ENCODE measurements at places on chromosomes 5 and 9. TPM values are rescaled to one million over a fixed set of nuclear protein-coding genes. Genes with fewer than 3 reads are reported as not detected.

Gene VPS13A
- total RNA-seq, result 21.6 TPM

Gene NPDC1
- total RNA-seq, result 9.4 TPM

Gene PCDHGC3
- 76.5 TPM for total RNA-seq

Gene FAM78A
- 11.7 TPM for total RNA-seq

Gene TAF11L10
- total RNA-seq, result not detected

Gene PRDM9
- total RNA-seq, result not detected

Gene CERCAM
- total RNA-seq, result 15.7 TPM

Gene DNAJB5
- 18.5 TPM for total RNA-seq

Gene GPR151
- total RNA-seq, result not detected

Gene MSX2
- 0.85 TPM for total RNA-seq

Gene ELOVL7
- total RNA-seq, result 2.8 TPM

Gene ANXA2R
- total RNA-seq, result 1.8 TPM

Gene SLC6A7
- not detected for total RNA-seq

Gene DNM1
- total RNA-seq, result 5.3 TPM

Gene CARTPT
- 0.74 TPM for total RNA-seq

Gene CFAP77
- total RNA-seq, result not detected

Gene DROSHA
- total RNA-seq, result 23.4 TPM

Gene SPINK7
- not detected for total RNA-seq

Gene OTP
- not detected for total RNA-seq
